Progenitor cell of endocrine pancreas (in vitro differentiated cells): ENCODE measurements at places on chromosomes 12 and 14. TPM values are rescaled to one million over a fixed set of nuclear protein-coding genes. Genes with fewer than 3 reads are reported as not detected.

DNA sequence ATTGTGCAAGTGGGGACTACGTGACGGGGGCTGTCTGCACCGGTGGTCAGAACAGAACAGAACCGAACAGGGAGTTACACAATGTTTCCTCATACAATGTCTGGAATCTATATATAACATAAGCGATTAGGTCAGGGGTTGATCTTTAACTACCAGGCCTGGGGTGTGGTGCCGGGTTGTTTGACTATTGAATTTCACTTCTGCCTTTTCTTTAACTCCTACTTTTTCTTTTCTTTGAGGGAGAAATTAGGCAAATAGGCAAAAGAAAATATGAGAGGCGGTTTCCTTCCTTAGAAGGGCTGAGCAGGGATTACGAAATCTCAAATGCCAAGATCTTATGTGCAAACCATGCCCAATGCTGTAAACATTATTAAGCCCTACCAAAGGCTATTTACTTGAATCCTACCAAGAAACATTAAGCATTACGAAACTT, 140.3 kb downstream of the SLC38A6 start:
- DNase-seq = no peak

DNA sequence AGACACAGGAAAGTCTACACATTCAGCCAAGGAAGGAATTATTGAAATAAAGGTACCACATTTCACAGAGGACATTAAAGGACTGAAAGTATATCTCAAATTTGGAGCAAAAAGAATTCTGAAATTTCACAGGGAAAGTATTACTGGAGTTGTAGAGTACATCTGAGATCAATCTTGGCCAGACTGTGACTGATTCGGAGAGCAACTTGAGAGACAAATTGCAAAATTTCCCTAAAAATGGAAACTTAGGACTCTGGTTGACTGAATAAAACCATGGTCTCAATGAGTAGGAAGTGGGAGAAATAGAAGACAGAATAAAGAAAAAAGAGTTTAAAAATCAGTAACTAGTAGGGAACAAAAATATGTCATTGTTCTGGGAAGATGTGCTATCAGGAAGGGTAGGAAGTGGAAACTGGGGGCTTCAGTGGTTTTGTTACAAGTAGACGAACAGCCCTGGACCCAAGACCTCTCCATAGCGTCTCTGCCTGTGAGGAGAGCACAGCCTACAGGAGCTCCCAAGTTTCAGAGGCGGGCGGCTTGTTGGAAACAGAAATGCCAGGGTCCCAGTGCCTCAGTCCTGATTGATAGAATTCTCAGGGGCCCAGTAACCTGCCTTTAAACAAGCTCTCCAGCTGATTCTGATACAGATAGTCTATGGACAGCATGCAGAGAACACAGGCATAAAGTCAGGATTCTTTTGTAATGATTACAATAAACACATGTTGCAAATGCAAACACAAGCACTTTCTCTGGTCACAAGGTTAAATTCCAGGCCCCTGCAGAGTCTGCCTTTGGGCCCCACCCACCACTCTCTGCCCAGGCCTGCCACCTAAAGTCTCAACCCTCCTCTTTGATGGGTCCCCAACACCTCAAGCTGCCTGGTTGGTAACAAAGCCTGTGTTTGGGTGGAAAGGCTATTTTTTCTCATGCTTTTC, 63.1 kb downstream of the BBS10 start:
- no peak for DNase-seq

DNA sequence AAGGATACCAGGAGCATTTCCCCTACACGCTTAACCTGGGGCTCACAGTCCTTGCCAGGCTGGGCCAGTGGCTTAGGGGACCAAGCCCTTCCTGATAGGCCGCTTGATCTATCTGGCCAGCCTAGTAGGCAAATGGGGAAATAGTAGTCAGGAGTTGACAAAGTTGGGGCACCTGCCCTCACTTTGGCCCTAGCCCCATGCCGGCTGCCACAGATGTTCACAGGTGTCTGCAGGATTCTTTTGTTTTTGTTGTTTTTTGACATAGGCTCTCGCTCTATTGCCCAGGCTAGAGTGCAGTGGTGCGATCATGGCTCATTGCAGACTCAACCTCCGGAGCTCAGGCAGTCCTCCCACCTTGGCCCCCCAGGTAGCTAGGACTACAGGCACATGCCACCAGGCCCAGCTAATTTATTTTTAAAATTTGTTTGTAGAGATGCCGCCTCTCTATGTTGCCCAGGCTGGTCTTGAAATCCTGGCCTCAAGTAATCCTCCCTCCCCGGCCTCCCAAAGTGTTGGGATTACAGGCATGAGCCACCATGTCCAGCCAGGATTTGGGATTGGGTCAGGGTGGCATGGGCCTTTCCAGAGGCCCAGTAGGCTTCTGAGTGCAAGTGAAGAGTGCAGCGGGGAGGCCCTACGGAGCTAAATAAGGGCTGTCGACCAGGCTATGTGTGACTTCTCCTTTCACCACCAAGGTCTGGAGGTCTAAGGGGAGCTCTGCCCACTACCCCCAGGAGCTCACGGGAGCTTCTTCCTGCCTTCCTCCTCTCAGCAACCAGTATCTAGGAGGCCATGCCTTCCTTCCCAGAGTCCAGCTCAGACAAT, 15.5 kb upstream of the HDAC7 start:
- no peak for DNase-seq

- no peak for DNase-seq
These were observed 151.4 kb downstream of the GXYLT1 start for GRCh38 chr12:41993283-41993682.

- no peak for DNase-seq
These were observed 55.8 kb upstream of the CHGA start for GRCh38 chr14:92866901-92867865.

DNA sequence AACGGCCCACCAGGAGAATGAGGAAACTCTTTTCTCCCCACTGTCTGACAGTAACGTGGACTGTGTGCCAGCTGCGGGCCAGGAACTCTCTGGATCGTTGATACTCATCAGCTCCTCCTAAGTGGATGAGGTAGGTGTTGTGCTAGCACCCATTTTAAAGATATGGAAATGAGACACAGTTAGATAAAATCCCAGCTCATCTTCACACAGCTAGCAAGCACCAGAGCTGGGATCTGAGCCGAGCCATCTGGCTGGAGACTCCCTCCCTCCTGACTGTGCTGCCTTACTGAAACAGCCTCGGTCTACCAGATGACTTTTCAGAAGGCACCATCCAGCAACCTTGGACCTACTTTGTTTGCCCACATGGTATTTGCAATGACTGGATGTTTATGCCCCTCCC, 49.2 kb downstream of the TMEM132D start:
- no peak for DNase-seq

DNA sequence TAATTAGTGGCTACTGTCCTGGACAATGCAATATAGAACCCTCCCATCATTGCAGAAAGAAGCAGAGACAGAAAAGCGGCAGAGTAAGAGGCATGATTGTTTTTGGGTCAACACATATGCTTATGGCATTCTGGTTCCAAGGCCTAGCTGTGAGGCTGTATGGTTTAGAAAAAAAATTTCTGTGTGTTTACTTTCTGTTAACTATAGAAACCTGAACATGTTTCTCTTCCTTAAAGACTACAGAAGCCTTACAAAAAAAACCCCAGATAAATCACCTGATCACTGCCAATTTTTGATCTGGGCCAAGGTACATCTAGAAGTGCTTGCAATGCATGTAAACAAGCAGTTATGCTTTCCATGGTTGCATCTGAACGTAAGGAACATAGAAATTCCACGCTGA, 100.0 kb upstream of the HECTD1 start:
- no peak for DNase-seq

GRCh38 chr14:75175677-75176141, 703 bp downstream of the TMED10 start:
- DNase-seq = no peak

DNA sequence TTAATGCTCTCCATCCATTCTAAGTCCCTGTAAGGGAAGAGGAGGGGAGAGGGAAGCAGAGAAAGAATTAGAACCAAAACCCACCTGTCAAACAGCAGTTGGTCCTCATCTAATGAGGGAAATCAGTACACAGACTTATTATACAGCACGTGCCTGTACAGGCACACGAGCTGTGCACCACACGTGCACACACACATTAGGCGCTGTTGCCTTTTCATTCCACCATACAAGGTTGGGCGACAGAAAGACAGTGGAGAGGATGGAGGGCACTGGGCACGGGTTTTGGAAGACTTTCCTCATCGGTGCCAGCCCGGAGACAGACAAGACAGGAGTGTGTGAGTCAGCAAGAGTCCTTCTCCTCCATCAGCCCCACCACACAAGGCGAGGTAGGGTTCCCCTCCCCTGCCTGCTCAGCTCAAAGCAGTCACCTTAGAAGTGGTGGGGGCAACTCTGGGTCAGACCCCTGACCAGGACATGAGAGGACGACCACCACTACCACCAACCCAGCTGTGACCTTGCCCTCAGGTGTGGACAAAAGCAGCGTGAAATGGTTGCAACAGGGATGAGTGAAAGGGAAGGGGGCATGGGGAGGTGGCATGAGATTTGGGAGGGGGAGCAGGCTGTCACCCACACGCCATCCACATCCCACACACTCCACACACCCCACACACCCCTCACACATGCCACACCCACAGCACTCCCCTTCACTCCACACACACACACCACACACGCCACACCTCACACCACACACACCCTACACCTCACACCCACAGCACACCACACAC, 80.7 kb downstream of the ACTN1 start:
- DNase-seq = no peak

- DNase-seq = no peak
These were observed 72.3 kb downstream of the ANO2 start for GRCh38 chr12:5872745-5873144.

DNA sequence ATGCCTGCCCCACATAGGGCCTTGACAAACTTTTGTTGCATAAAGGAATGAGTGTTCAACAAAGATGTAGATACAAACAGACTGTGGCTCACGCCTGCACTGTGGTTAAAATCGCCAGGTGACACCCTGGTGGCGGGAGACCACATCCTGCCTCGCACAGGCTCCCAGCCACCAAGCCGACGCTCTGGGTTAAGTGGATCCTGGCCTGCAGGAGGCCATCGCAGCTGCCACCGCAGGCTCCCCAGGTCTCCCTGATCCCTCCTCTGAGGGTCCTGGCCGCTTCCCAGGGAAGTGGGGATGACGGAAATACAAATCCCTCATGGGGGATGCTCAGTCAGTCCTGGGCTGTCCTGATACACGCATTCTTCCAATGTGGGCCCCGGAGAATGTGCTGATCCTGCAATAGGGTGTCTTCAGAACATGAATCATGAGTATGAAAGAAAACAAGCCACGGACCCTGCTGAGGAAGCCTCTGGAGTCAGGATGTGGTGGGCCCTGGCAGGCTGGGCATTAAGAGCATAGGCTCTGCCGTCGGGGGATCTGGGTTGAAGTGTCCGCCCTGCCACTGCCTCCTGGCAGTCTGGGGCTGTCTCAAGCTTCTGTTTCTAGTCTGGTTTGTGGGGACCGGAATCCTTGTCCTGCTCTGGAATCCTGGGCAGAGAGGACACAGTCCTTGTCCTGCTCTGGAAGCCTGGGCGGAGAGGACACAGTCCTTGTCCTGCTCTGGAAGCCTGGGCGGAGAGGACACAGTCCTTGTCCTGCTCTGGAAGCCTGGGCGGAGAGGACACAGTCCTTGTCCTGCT, 53.5 kb upstream of the BEGAIN start:
- no peak for DNase-seq

DNA sequence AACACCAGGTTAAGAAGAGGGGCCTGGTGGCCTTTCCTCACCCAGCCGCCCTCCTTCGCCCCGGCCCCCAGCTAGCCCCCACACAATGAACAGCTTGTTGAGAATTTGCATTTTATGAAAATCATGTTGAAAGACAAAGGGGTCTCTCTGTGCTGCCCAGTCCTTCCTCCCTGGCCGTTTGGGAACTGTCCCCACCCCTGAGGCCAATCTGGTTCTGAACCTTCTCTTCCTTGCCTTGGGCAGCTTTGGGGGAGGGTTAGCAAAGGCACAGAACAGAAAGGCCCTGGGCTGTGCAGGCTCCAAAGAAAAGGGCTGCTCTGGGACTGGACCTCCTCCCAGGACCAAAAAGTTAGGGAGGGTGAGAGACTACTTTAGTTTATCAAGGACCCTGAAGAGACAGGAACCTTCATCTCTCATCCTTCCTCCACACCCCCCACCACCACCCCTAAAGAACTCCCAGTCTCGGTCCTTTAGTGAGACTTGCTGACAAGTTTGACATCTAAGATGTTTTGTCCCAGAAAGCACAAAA, 1.3 kb downstream of the TAMALIN start:
- DNase-seq = no peak

- no peak for DNase-seq
These were observed 63.8 kb upstream of the SSTR1 start for GRCh38 chr14:38143659-38144505.

GRCh38 chr14:103483600-103483999, 39.0 kb downstream of the CKB start:
- no peak for DNase-seq

GRCh38 chr12:127306604-127307215, 960.3 kb upstream of the TMEM132C start:
- DNase-seq = no peak

DNA sequence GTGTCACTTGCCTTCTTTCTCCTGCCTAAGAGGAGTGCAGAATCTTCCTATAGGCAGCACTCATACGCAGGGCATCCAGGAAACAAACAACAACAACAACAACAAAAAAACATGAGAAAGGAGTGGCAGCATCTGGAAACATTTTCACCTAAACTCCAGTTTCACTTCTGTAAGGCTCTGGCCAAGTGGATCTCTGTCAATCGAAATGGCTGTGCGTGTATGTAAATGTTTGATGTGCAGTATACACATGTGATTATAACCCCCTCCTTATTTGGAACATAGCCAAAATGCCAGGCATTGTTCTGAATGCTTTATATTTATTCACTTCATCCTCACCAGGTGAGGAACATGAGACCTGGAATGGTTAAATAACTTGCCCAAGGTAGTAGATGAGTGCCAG, 76.8 kb downstream of the COX16 start:
- DNase-seq = no peak

- DNase-seq = no peak
These were observed 6.2 kb upstream of the CGRRF1 start for GRCh38 chr14:54503486-54503885.

DNA sequence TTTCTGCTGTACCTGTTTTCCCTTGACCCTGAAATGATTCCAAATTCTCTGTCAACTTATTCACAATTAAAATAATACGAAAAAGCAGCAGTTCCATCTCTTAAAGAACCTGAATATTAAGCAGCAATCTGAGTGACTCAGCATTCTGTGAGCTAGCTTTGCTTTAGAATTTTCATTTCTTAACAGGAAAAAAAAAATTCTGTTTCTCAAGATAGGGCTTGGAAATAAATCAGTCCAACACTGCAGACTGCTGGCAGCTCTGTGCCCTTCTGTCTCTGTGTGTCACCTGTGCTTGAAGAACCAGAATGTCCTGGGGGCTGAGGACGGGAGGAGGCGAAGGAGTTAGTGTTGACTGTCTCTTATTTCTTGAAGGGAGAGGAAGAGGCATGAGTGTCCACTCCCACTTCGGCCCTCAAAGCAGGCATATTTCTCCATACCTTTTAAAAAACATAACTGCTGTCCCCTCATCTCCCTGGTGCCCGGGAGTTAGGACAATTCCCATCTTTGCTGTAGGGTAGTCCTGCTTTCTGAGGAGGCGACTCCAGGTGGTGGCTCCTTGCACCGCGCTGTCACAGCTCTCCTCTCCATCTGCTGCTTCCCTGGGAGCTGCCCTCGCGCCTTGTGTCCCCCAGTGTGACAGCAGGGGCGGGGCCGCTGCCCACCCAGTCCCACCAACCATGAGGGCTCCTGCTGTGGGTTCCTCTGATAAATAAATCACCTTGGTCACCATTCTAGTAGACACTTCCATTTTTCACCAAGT, 203.1 kb downstream of the CALM1 start:
- DNase-seq = no peak

The IPO4 gene
- total RNA-seq = 54.9 and 56.4 TPM in 2 replicates

The LRP1-AS gene
- not detected in 2 replicates for total RNA-seq

The NOXRED1 gene
- 1.2 and 1.8 TPM in 2 replicates for total RNA-seq

The SSPN gene
- total RNA-seq = 2.1 and 2.8 TPM in 2 replicates

The DHRS2 gene
- total RNA-seq = 0.77 and 0.89 TPM in 2 replicates

The OR6C2 gene
- total RNA-seq = not detected in 2 replicates
